ENCODE measurements at places on chromosomes 12 and 14.

- no peak for DNase-seq
Measured at GRCh38 chr12:130715150-130715997, 725 bp downstream of the RIMBP2 start.

GRCh38 chr14:78968265-78968664, 798.1 kb downstream of the NRXN3 start:
- no peak for DNase-seq

GRCh38 chr12:122855928-122856831, 20.9 kb downstream of the HIP1R start:
- no peak for DNase-seq

GRCh38 chr14:22549981-22550673, 38.9 kb downstream of the DAD1 start:
- DNase-seq: no peak

DNA sequence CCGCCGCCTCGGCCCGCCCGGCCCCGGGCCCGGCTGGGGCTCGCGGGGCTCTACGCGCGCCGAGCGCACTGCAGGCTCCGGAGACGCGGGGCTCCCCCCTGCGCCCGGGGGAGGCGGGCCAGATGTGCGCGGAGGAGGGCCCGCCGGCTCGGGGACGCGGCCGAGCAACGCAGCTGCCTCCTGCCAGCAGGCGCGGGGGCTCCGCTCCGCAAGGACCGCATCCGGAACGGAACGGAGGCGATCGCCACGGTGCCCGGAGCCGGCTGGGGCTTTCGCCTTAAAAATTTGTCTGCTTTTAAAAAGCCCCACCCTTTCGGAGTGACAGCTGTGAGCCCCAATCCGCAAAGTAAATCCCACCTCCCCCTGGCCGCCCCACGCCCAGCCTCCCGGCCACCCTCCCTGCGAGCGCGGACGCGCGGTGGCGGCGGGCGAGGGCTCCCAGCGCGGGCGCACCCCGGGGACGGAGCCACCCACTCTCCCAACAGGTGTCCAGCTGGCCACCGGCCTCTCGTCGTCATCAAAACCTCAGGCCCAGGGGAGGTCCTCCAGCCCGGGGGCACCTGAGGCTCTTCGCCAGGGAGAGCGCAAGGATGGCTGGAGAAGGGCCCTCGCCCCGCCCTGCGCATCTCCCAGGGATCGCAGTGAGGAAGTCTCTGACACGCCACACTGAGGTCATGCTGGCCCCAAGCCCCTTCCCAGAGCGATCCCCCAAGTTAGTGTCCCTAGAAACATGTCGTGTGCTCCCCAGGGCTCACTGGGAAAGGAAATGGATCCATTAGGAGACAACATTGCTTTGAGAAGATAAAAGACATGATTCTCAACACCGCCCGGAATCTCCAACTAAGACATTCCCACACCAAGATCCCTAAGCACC, at the start of gene TMEM132D:
Gene TMEM132D (minus strand): TSS at position 70 of the 874 bp plus-strand sequence.
- DNase-seq: no peak

GRCh38 chr12:116861320-116861719, 19.9 kb downstream of the HRK start:
- no peak for DNase-seq

DNA sequence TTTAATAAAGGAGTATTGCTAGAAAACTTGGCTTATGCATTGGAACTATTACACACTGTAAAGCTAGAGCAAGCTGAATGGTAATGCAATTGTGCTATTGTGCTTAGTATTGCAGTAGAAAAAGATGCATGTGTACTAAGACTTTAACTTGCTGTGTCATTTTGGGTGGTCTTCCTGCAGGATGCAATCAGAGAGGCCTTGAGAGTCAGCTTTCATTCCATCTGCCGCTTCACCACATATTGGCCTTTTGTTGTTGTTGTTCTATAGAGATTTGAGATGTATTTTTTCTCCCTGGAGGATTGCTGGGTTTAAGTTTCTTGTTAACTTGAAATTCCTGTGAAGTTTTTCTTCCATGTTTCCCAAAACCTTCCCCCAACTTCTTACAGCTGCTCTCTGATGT, 449.7 kb downstream of the TMTC2 start:
- no peak for DNase-seq

GRCh38 chr14:43361751-43362150, 1145.3 kb downstream of the FSCB start:
- no peak for DNase-seq

DNA sequence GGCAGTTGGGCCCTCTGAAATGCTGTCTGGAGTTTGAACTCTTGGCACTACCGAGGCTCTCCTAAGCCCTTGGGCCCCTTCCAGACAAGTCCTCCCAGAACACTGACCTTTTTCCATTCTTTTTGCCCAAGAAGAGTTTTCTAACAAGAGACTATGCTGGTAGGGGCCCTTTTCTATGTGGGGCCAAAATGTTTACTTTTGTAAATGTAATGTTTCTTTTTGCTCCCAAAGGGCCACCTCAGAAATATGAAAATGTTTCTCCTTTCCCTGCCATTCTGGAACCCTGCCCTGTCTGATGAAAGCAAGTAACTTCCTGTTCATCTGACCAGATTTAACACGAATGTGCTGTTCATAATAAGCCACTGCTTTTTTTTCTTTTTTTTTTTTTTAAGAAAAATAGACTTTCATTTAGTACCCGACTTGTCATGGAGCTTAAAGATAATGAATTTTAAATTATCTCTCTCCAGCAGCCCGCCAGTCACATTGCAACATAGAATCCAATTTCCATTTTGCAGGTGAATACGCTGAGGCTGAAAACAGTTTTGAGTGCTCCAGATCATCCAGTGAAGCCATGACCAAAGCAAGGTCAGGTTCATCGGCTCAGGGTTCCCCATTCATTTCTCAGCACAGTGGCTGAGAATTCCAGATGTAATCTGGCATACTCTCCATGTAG, 169.9 kb downstream of the DPF3 start:
- no peak for DNase-seq

GRCh38 chr12:868722-869121, 80.8 kb downstream of the RAD52 start:
- DNase-seq: no peak

DNA sequence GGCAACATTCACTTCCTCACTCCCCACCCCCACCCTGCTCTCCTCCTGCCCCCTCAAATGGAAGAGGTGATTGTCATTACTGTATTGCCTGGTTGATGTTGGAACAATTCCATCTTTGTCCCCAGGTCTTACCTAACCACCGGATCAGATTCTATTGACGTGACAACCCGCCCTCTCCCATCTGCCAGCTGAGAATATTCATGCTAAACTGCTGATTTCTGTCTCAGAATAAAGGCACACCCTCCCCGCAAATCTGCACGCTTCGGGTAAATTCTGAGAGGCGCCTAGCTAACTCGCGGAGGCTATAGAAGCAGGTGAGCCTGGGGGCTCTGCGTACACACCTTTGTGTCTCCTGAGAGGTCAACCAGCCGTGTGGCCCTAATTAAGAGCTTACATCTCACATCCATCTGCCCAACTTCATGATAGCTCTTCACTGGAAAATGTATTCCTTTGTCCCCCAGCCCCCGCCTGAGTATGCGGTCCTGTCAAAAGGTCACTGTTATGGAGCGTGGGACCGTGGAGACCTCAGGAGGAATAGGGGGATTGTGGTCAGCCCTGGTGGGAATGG, 1054.3 kb downstream of the VRK1 start:
- no peak for DNase-seq

DNA sequence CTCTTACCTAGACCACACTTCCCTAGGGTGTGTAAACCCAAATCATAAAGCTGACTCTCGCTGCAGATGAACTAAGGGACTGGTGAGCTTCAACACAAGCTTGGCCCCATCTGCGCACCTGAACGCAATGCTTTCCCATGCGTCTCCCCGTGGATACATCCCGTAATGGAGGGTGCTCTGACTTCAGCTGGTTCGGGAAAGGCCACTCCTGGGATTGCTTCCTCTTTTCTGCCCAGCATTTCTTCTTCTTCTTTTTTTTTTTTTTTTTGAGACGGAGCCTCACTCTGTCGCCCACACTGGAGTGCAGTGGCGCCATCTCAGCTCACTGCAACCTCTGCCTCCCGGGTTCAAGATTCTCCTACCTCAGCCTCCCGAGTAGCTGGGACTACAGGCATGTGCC, 27.7 kb upstream of the ETFBKMT start:
- DNase-seq: no peak

- no peak for DNase-seq
Measured at GRCh38 chr12:73136386-73136785, 864.2 kb downstream of the TRHDE start.

DNA sequence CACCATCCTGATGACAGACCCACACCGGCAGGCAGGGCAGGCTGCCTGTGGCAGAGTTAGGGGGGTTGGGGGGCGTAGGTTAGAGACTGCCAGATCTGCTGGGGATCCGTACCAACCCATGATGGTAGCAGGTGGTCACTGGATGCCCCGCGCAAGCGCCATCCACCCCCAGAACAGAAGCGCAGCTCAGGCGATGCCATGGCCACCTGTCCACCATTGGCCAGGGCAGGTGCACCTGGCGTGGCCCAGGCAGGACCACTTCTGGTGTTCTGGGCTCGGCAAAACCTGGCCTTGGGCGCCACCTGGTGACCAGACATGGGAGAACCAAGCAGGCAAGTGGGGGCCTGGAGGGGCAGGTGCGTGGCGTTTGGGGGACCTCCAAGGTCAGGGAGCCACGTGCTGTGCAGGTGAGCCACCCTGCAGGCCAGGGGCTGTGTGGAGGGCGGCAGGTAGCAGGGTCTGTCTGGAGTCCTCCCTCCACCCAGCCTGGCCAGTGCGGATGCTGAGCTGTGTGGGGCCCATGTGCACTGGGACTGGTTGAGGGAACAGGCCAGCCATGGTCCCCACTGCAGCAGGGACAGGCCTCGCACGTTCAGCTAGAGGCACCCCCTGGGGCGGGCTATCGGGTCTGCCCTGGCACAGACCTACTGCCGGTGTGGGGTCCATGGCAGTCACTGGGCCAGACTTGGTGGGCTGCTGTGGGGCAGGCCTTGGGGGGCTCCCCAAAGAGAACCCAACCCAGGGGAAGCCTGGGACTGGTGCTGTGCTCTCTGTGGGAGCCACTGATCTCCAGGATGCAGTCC, 15.6 kb downstream of the BAG5 start:
- DNase-seq: no peak

- DNase-seq: no peak
Measured at GRCh38 chr12:89721291-89721987, 12.8 kb upstream of the ATP2B1 start.

DNA sequence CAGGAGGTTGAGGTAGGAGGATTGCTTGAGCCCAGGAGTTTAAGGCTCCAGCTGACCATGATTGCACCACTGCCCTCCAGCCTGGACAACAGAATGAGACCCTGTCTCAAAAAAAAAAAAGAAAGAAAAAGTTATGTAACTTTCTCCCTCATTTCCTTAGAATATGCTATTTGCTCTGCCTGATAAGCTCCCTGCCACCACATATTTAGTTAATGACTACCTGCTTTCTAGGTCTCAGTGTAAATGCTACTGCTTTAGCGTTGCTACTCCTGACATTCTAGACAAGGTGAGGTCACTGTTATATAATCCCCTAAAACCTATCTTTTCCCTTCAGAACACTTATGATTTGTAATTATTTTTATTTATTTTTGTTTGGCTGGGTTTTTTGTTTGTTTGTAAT, 86.3 kb upstream of the AMN1 start:
- no peak for DNase-seq

GRCh38 chr14:34713681-34714319, 593 bp downstream of the CFL2 start:
- peak; percentile 84 for DNase-seq

DNA sequence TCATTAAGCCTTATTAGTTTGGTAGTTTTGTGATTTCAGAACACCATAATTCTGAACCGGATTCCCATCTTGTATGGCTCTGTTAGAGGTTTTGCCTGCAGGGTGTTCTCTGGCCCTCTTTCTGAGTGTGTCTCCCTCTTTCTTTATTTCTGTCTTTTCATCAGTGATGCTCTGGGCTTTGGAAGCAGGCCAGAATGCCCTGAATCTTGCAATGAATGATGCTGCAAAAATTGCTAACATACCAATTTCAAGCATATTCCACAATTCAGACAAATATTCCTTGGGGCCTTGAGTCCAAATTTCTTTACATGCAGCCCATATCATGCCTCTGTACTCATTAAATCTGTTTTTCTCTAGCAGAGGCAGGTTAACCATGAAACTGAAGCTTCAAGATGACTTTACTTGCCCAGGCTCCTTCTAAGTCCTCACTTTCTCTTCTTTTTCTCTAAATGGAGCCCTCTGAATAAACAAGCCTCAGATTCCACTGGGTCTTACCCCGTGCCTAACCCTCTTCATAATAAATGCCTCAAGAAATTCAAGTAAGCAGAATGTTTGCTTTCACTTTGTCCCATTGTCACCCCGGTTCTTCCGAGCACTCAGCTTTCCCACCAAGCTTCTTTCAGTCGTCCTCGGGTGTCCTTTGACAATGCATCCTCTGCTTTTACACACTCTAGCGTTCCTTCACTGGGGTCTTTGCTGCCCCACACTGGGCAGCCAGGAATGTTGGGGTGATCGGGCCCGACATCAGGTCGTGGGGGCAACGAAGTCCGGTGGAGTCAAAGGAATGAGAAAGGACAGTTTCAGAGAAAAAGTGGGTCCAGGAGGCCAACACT, 78.8 kb upstream of the SLC38A4 start:
- DNase-seq: no peak

DNA sequence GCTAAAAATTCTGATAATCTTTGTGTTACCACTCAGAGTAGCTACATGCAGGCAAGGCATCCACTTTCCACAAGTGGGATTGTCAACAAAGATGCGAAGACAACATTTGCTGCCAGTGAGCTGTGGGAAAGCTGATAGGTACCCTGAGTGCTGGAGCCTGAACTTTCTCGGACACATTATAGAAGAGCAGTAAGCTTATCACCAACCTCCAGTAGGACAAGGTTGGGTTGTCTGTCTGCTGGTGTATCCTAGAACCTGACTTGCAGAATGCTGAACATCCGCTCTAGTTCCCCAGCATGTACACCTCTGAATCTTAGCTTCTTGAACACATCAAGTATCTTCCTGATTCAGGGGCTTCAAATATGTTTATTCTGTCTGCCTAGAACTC, 103.8 kb upstream of the PPM1H start:
- no peak for DNase-seq

DNA sequence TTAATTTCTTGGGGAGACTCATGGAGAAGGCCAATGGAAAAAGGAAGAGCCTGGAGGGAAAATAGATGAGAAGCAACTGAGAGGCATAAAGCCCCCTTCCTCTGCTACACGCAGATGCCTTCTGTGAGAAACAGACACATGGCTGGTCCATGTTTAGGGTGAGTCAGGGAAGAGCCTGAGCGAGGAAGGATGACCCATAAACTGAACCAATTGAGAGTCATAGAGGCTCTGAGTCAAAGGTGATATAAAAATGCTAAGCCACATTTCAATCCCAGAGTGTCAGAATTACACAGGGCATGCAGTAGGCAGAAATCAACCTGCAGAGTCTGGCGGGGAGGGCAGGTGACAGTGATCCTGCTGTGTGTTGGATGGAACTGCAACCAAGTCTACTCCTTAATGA, 30.1 kb upstream of the NEDD1 start:
- DNase-seq: peak; percentile 79

GRCh38 chr12:112539221-112539620, 120.5 kb downstream of the PTPN11 start:
- DNase-seq: peak; percentile 54

GRCh38 chr14:94135476-94135875, 6.1 kb upstream of the IFI27L2 start:
- DNase-seq: no peak

GRCh38 chr12:96472384-96472783, 17.0 kb upstream of the CFAP54 start:
- no peak for DNase-seq

- DNase-seq: peak; percentile 71
Measured at GRCh38 chr14:59905188-59905587, 14.8 kb upstream of the LRRC9 start.

- no peak for DNase-seq
Measured at GRCh38 chr12:46516933-46517578, 144.5 kb upstream of the SLC38A2 start.

GRCh38 chr14:77923131-77923936, 123.4 kb downstream of the ADCK1 start:
- DNase-seq: no peak

Data from RKO (cell line).